Kasumi-1 (cell line): ENCODE measurements at places on chromosomes 5 and 9.

DNA sequence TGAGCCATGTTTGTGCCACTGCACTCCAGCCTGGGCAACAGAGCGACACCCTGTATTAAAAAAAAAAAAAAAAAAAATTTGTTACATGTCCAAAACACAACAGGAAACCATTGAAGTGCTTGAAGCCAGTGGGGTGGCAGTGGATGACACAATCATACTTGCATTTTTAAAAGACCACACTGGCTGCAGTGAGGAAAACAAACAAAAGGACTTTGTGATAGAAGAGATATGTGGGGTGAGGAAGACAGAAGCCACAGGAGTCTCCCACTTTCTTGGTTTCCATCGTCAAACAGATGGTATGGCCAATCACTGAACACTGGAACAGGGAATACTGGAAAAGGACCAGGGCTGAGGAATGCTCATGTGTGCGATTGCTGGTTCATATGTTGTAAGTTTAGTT, 20.9 kb upstream of the COMMD10 start:
- no peak for DNase-seq

GRCh38 chr9:114055894-114056293, 22.2 kb downstream of the AMBP start:
- DNase-seq = no peak

GRCh38 chr5:39013938-39014337, 60.3 kb downstream of the RICTOR start:
- DNase-seq = no peak

GRCh38 chr9:124062172-124062571, 50.6 kb downstream of the LHX2 start:
- no peak for DNase-seq

- DNase-seq = no peak
Observed at GRCh38 chr5:72474046-72474500, 33.1 kb downstream of the ZNF366 start.
